ENCODE measurements at places on chromosomes 4 and X. TPM values are rescaled to one million over a fixed set of nuclear protein-coding genes. Genes with fewer than 3 reads are reported as not detected.

The BCORL1 gene
- 9.0 TPM for total RNA-seq

The SPP1 gene
- 11.4 TPM for total RNA-seq

The RASL11B gene
- total RNA-seq, result 3.0 TPM

The RPS6KA6 gene
- 0.48 TPM for total RNA-seq

The DDIT4L gene
- 0.28 TPM for total RNA-seq

The RIPPLY1 gene
- total RNA-seq, result not detected

The GRIA3 gene
- 1.00 TPM for total RNA-seq

The PABPC4L gene
- total RNA-seq, result 0.64 TPM

The FAM149A gene
- total RNA-seq, result 6.5 TPM

The LEF1 gene
- 3.0 TPM for total RNA-seq

The ASMT gene
- total RNA-seq, result not detected

The DCHS2 gene
- not detected for total RNA-seq

The CPE gene
- 56.9 TPM for total RNA-seq

The PCDH19 gene
- total RNA-seq, result 0.44 TPM

The PDLIM5 gene
- total RNA-seq, result 1,110 TPM

The PPBP gene
- total RNA-seq, result 1.4 TPM
